Testis (tissue), 5 donors: ENCODE measurements at places on chromosomes 4 and X. TPM values are rescaled to one million over a fixed set of nuclear protein-coding genes. Genes with fewer than 3 reads are reported as not detected.

- no peaks in the 10 kb centered on the region for H3K36me3 ChIP-seq
- H3K4me3 ChIP-seq = no peak overlapping the region
- DNase-seq = no peak
- H3K27ac ChIP-seq = no peak overlapping the region
- no peaks in the 10 kb centered on the region for H3K4me1 ChIP-seq
These were observed 58.8 kb downstream of the PPP4R3C start for GRCh38 chrX:27404366-27404765.

- H3K4me1 ChIP-seq = no peaks in the 10 kb centered on the region
- no peak overlapping the region for H3K4me3 ChIP-seq
- H3K27me3 ChIP-seq = no peaks in the 10 kb centered on the region
- H3K36me3 ChIP-seq = no peaks in the 10 kb centered on the region
These were observed 799.5 kb downstream of the RPA4 start for GRCh38 chrX:97682991-97683840.

Gene ETFDH
- 29.0 TPM for total RNA-seq

DNA sequence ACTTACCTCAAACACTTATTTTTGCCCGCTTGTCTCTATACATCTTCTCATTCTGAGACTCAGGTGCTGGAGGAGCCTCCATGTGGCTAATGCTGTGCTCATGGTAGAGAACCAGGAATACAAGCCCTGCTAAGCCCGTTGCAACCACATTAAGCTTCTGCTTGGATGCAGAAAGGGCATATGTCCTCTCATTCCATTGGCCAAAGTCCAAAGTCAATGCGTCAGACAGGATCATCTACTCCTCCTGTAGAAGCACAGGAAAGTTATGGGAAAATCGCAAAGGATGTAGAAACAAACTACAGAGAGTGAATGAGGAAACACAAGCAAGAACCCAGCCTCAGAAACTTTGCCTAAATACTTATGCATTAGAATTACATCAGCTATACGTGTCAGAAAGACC lies 124.5 kb upstream of the AGA start:
- H3K36me3 ChIP-seq = no peaks in the 10 kb centered on the region
- H3K4me3 ChIP-seq = no peak overlapping the region
- no peaks in the 10 kb centered on the region for H3K4me1 ChIP-seq
- DNase-seq = no peak
- H3K27ac ChIP-seq = no peak overlapping the region

GRCh38 chr4:151473521-151474097 lies 64.6 kb downstream of the FHIP1A start:
- H3K4me3 ChIP-seq = no peak overlapping the region
- no peak for DNase-seq
- H3K27ac ChIP-seq = no peak overlapping the region

DNA sequence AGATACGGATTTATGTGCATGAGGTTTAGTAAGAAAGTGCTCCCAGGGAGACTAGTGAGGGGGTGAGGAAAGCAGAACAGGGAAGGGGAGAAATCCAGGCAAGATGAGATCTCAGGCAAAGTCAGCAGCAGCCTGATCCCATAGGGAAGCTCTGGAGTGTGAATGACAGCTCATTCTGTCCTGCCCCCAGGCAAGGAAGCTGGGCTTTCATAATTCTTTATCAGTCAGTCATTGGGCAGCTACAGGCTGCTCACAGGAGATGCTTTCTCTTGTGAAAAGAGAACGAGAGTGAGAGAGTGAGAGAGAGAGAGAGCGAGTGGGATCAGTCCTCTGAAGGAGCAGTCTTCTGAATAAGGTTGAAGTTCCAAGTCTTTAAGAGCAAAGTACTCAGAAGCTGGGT lies 48.1 kb downstream of the SRPX start:
- no peak overlapping the region for H3K27ac ChIP-seq
- H3K4me3 ChIP-seq = no peak overlapping the region
- no peaks in the 10 kb centered on the region for H3K27me3 ChIP-seq
- DNase-seq = no peak
- H3K4me1 ChIP-seq = no peaks in the 10 kb centered on the region

Gene ODAPH
- not detected for total RNA-seq

GRCh38 chr4:158572608-158573007 lies 50.9 kb downstream of the RXFP1 start:
- no peak overlapping the region for H3K27ac ChIP-seq
- H3K4me1 ChIP-seq = no peaks in the 10 kb centered on the region
- no peak for DNase-seq
- no peak overlapping the region for H3K4me3 ChIP-seq

Gene C4orf51
- 0.87 TPM for total RNA-seq

- H3K36me3 ChIP-seq = no peaks in the 10 kb centered on the region
- no peaks in the 10 kb centered on the region for H3K4me1 ChIP-seq
- DNase-seq = no peak
- no peaks in the 10 kb centered on the region for H3K27me3 ChIP-seq
These were observed 127.5 kb upstream of the OTUD4 start for GRCh38 chr4:145307763-145308430.

Gene KCND1
- 3.3 TPM for total RNA-seq

- no peaks in the 10 kb centered on the region for H3K27me3 ChIP-seq
- H3K27ac ChIP-seq = no peak overlapping the region
- H3K4me3 ChIP-seq = no peak overlapping the region
- H3K4me1 ChIP-seq = no peaks in the 10 kb centered on the region
These were observed 66.1 kb upstream of the KLHL13 start for GRCh38 chrX:118182681-118183080.

GRCh38 chr4:174135530-174135929 lies 147.9 kb downstream of the FBXO8 start:
- no peak for DNase-seq
- no peak overlapping the region for H3K27ac ChIP-seq

GRCh38 chr4:170931321-170931720 lies 841.6 kb upstream of the AADAT start:
- DNase-seq = no peak
- no peaks in the 10 kb centered on the region for H3K27me3 ChIP-seq
- H3K27ac ChIP-seq = no peak overlapping the region
- no peaks in the 10 kb centered on the region for H3K36me3 ChIP-seq

DNA sequence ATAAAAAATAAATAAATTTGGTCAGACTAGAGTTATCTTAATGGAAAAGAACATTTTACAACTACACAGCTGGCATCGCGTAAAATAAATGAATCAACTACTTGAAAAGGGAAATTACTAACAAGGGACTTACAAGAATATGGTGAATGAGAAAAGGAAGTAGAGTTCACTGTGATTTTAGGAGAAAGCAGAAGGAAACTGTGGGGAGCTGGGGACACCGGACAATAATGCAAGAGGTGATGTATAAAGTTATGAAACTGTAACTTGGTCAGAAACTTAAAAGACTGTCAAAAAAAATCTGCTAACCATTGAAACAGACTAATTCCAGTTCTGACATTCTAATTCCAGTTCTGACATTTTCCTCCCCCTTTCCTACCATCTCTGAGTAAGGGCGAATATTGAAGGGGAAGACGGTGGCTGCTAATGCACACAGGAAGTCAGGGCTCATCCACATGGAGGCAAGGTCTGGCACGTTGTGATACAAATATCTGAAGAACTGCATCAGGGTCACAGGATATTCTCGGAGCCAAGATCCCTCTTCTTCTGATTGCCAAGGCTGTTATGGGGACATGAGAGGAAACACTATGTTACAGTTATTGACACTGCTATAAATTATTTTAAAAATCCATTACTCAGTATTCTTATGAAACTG lies 170.5 kb downstream of the CDS1 start:
- no peak for DNase-seq
- H3K27me3 ChIP-seq = no peaks in the 10 kb centered on the region
- no peaks in the 10 kb centered on the region for H3K4me1 ChIP-seq
- no peak overlapping the region for H3K27ac ChIP-seq
- H3K4me3 ChIP-seq = no peak overlapping the region
- no peaks in the 10 kb centered on the region for H3K36me3 ChIP-seq

DNA sequence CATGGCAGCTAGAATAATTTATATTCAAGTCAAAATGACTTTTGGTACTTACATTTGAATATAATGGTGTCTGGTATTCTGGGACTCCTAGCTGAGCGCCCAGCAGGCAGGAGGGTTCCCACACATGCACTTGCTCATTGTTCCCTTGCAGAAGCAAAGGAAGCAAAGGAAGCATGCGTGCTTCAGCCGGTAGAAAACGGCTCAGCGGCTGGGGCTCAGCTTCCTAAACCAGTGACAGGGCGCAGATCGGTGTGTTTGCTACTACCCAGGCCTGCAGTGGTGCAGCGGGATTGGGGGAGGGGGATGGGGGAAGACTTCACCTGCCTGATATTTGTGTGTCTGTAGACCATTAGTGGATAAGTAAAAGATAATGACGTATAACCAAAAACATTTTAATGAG lies 978.3 kb upstream of the TENM3 start:
- no peaks in the 10 kb centered on the region for H3K27me3 ChIP-seq
- no peak for DNase-seq
- no peaks in the 10 kb centered on the region for H3K36me3 ChIP-seq
- no peak overlapping the region for H3K4me3 ChIP-seq
- H3K27ac ChIP-seq = no peak overlapping the region

Gene APLN
- 2.8 TPM for total RNA-seq

DNA sequence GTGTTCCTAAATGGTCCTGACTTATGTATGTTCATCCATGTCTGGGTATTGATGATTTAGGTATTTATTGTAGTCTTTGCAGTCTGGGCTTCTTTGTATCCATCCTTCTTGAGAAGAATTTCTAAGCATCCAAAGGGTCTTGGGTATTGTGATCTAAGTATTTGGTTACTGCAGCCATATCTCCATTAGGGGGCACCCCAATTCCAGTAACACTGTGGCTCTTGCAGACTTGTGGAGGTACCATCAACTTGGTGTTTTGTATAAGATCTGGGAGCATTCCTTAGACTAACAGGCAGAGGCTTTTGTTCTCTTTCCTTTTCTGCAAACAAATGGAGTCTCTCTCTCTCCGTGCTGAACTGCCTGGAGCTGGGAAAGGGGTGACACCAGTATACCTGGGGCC lies 113.7 kb upstream of the NEXMIF start:
- H3K27me3 ChIP-seq = no peaks in the 10 kb centered on the region
- H3K27ac ChIP-seq = no peak overlapping the region
- H3K36me3 ChIP-seq = no peaks in the 10 kb centered on the region
- peak; percentile 18 for DNase-seq

DNA sequence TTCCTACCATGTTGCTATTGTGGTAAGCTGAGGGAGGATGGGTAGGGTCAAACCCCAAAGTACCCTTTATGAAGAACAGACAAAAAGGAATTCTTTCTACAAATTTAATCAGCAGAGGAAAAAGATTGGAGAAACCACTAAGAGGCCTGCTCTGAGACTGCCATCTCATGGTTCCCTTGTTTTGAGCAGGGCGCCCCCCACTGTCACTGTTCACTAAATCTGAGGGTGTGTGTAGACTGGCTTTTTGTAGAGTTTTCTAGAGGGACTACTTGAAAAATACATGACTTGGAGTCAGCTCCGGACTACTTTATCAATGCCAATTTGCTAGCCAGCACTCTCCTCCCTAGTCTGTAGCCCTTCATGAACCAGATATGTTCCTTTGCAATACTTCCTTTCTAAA lies 324.8 kb downstream of the FRMPD4 start:
- no peaks in the 10 kb centered on the region for H3K27me3 ChIP-seq
- H3K4me3 ChIP-seq = no peak overlapping the region
- no peak overlapping the region for H3K27ac ChIP-seq
- H3K36me3 ChIP-seq = no peaks in the 10 kb centered on the region
- H3K4me1 ChIP-seq = no peaks in the 10 kb centered on the region

DNA sequence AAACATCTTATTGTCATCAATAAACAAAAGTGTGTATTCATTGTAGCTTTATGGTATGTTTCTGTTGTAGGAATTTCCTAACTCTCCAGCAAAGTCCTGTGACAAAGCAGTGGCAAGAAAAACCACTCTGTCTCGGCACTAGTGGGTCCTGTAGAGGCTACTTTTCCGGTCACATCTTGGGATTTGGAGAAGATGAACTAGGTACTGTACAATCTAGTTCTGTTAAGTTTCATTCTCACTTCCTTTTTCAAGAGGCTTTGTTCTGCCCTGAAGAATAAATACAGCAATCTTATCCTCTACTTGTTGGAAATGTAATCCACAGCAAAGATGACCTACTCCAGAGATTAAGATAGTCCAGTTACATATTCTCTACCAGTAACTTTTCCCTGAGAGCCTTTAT lies 69.3 kb downstream of the HHIP start:
- no peak for DNase-seq
- H3K27ac ChIP-seq = no peak overlapping the region
- no peaks in the 10 kb centered on the region for H3K36me3 ChIP-seq
- no peaks in the 10 kb centered on the region for H3K27me3 ChIP-seq
- no peak overlapping the region for H3K4me3 ChIP-seq

Gene DCAF8L2
- total RNA-seq = 125 TPM

Gene CYLC1
- total RNA-seq = 5.3 TPM

- no peak overlapping the region for H3K27ac ChIP-seq
- no peak overlapping the region for H3K4me3 ChIP-seq
- H3K27me3 ChIP-seq = no peaks in the 10 kb centered on the region
- peak; percentile 50 for DNase-seq
- H3K4me1 ChIP-seq = peaks cover 4% of the 10 kb centered on the region
These were observed 61.3 kb downstream of the HOPX start for GRCh38 chr4:56619816-56620215.

- no peaks in the 10 kb centered on the region for H3K4me1 ChIP-seq
- no peaks in the 10 kb centered on the region for H3K36me3 ChIP-seq
- no peak overlapping the region for H3K4me3 ChIP-seq
- DNase-seq = no peak
- H3K27me3 ChIP-seq = no peaks in the 10 kb centered on the region
These were observed 710.7 kb downstream of the STPG2 start for GRCh38 chr4:97432551-97432950.

DNA sequence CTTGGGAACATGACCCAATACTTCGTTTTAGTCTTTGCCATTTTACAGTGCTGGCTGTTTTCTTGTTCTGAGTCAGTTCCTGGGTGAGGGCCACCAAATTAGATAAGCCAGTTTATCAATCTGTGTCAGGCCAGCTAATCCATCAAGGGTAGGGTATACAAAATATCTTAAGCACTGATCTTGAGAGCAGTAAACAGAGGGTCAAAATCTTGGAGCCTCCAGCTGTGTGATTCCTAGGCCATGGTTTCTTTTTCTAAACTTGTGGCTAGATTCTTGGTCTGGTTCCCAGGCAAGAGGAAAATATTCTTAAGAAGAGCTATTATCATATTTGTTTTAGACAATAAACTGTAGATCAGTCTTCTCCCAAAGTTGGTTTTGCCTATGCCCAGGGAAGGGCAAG lies 1396.6 kb upstream of the PABPC4L start:
- no peak for DNase-seq
- H3K4me3 ChIP-seq = no peak overlapping the region
- H3K27ac ChIP-seq = no peak overlapping the region
- no peaks in the 10 kb centered on the region for H3K36me3 ChIP-seq
- H3K4me1 ChIP-seq = no peaks in the 10 kb centered on the region
- H3K27me3 ChIP-seq = no peaks in the 10 kb centered on the region

DNA sequence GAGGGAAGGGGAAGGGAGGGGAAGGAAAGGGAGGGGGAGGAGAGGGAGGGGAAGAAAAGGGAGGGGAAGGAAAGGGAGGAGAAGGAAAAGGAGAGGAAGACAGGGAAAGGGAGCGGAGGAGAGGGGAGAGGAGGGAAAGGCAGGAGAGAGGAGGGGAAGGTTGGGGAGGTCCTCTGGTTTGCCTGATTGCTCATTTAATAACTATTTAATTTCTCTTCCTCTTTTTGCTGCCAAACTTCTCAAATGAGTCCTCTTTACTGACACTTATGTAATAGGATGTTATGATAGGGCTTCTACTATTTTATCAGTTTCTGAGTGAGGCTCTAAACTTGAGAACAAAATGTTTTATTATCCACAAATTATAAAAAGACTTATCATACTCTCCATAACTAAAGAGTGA lies 35.4 kb upstream of the PPA2 start:
- H3K27ac ChIP-seq = no peak overlapping the region
- no peaks in the 10 kb centered on the region for H3K4me1 ChIP-seq
- no peaks in the 10 kb centered on the region for H3K27me3 ChIP-seq

- H3K27ac ChIP-seq = no peak overlapping the region
- no peaks in the 10 kb centered on the region for H3K4me1 ChIP-seq
- no peak for DNase-seq
- no peaks in the 10 kb centered on the region for H3K36me3 ChIP-seq
These were observed 3.2 kb downstream of the GATA1 start for GRCh38 chrX:48789366-48790220.
